ENCODE measurements at places on chromosomes 6 and 20.
A peak's percentile ranks its signal among the peaks of the same experiment; 100 is the strongest.

DNA sequence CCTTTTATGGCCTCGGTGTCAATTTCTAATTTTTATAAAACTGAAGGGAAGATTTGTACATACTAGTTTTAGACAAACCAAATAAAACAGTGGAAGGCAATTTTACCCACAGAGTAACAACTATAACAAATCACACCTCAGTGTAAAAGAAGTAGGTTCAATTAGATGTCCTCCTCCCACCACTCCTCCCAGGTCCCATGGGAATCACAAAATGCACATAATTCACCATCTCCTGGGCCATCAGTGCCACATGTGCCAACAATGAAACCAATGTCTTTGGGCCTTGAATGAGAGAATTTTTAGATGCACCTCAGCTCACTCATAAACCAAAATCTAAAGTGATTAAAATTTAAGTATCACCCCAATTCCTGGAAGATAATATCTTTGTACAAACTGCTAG lies 267.8 kb downstream of the BTBD9 start:
- DNase-seq = no peak

GRCh38 chr6:68728159-68728979 lies 93.3 kb downstream of the ADGRB3 start:
- DNase-seq = no peak

DNA sequence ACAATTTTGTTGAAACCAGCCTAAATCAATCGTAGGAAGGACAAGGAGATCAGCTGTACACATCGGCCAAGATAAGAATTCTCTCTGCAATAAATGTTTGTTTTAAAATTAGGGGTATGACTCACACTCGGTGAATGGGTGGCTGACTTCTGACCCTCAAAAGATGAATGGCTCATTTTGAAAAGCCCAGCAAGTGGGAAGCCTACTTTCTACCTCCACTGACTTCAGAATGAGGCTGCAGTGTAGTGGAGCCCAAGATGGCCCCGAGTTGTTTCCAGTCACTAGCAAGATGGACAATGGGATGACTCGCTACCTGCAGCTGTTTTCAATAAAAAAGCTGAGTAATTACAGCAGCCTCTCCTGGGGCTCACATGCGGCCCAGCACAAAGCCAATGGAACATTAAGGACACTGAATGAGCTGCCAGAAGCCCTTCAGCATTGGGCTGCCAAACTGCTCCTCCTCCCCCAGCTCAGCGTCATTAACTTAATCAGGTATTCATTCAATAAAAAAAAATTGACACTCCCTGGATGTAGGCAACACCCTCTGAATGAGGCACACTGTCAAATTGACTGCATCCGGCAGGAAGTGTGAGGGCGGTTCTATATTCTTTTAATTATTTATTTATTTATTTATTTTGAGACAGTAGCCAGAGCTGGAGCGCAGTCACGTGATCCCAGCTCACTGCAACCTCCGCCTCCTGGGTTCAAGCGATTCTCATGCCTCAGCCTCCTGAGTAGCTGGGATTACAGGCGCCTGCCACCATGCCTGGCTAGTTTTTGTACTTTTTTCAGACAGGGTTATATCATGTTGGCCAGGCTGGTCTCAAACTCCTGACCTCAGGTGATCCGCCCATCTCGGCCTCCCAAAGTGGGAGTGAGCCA lies 107.3 kb downstream of the GMPR start:
- DNase-seq = peak; percentile 73

DNA sequence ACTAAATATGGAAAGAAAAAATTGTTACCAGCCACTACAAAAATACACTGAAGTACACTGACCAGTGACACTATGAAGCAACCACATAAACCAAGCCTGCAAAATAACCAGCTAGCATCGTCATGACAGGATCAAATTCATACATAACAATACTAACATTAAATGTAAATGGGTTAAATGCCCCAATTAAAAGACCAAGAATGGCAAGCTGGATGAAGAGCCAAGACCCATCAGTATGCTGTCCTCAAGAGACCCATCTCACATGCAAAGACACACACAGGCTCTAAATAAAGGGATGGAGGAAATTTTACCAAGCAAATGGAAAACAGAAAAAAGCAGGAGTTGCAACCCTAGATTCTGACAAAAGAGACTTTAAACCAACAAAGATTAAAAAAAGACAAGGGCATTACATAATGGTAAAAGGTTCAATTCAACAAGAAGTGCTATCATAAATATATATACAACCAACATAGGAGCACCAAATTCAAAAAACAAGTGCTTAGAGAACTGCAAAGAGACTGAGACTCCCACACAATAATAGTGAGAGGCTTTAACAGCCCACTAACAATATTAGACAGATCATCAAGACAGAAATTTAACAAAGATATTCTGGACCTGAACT lies 104.8 kb downstream of the HACE1 start:
- DNase-seq = no peak

DNA sequence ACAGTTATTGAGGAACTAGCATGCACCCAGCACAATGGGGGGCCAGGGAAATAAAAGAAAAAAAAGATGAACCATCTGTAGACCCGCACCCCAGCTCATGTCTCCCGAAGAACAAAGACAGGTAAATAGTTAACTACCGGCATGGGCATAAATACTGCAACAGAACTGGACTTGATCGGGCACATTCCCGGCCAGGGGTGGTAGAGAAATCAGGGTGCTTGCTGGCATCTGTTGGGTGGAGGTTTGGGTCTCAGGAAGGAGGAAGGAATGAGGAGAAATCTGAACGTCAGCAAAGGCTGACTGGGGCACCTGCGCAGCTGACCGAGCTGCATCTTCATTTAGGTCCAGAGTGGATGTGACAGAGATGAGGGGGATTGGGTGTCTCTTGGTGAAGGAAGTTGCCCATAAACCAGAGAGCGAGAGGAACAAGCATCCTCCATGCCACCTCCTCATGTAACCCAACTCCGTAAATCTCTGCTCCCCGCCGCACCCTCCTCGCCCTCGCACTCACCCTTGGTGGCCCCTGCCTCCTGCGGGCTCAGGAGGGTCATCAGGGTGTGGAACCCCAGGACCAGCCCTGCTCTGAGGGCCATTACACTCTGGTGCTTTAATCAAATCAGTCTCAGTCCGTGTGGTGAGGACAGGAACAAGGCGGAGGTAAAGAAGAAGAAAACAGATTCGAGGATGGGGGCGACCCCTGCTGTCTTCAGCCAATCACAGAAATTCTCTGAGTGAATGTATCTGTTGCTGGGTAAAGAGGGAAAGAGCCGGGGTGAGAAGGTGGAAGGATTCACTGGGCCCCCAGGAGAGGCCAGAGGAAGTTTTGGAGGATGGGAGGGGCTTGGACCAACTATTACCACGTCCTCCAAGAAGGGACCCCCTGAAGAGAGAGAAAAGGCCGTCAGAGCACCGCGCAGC lies at the start of gene HLA-DOA:
HLA-DOA (minus strand) TSS at position 648 of the 918 bp plus-strand sequence.
- DNase-seq = peak; percentile 18

DNA sequence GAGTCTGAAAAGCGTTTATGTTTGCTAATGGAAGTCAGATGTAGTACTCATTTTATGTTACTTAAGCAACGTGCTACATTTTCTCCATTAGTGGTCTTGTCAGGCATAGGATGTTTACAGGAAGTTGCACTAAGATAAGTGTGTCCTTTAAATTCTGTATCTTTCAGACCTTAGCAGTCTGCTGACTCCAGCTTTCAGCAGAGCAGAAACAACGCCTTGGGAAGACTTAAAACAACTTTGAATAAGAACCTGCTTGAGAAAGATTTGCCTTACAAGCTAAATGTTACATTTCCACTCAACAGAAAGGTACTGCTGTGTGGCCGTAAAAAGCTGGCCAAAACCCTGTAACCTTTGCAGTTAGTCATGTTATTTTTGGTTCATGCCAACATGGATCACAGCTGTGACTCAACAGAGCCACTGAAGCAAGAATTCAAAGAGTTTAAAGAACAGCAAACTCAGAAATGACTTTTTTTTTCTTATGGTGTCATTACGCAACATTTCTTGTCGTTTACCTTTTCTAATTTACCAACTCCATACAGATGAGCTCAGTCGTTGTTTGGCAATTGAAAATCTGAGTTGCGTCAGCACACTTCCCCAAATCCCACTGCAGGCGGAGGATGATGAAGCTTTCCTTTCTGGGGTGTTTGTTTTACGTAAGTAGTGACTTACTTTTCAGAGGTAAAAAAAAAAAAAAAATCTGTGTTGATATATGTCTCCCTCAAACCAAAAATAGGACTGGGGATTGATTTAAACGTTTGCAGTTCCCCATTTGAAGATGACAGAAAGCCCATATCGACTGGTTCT lies 27.9 kb upstream of the BMP6 start:
- DNase-seq = no peak

DNA sequence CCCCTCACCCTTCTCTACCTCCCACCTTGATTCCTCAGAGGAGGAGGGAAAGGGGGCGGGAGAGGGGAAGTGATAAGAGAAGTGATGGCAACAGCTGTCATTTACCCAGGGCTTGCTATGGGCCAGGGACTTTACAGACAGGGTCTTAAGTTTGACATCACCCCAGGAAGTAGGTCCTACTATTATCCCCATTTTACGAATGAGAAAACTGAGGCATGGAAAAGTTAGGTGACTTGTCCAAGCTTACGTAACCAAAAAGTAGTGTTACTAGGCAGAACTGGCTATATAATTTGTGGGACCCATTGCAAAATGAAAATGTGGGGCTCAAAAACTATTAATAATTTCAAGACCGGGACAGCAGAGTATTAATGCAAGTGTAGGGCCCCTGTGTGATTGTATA lies 10.5 kb upstream of the FANCE start:
- DNase-seq = peak; percentile 40

GRCh38 chr20:32206760-32207625 lies 550 bp downstream of the PLAGL2 start:
- peak; percentile 17 for DNase-seq

All from SJCRH30 (cell line).